Activated CD4-positive, alpha-beta T cell treated with anti-CD3 and anti-CD28 coated beads, Interleukin-2, amount 10 ng/mL, durations not matched to agents 24 days and 14 days (primary cell): ENCODE measurements at places on chromosomes 1 and 21. TPM values are rescaled to one million over a fixed set of nuclear protein-coding genes. Genes with fewer than 3 reads are reported as not detected.

The IGFN1 gene
- not detected in 2 replicates for total RNA-seq

The ZNF648 gene
- total RNA-seq: not detected in 2 replicates

The E2F2 gene
- total RNA-seq: 30.4 and 33.7 TPM in 2 replicates

The LCE6A gene
- total RNA-seq: not detected in 2 replicates

The NR5A2 gene
- total RNA-seq: not detected in 2 replicates

The PRR9 gene
- total RNA-seq: not detected in 2 replicates

The HRNR gene
- total RNA-seq: not detected in 2 replicates

The FTCD gene
- 0.30 and 0.43 TPM in 2 replicates for total RNA-seq

The GPR161 gene
- 0.51 and 0.85 TPM in 2 replicates for total RNA-seq

The SELE gene
- not detected in 2 replicates for total RNA-seq

The OR2L13 gene
- total RNA-seq: not detected in 2 replicates

The KCNA2 gene
- 0.36 and 0.58 TPM in 2 replicates for total RNA-seq

The RBM11 gene
- total RNA-seq: 0.84 and 1.4 TPM in 2 replicates

The CAMK2N1 gene
- 1.3 and 1.8 TPM in 2 replicates for total RNA-seq

The HLCS gene
- total RNA-seq: 15.3 and 16.5 TPM in 2 replicates

The GPR157 gene
- 2.1 and 4.6 TPM in 2 replicates for total RNA-seq

The AKNAD1 gene
- total RNA-seq: not detected in 2 replicates

The TIE1 gene
- total RNA-seq: 0.23 and 0.40 TPM in 2 replicates

The RER1 gene
- 164 and 171 TPM in 2 replicates for total RNA-seq

The SPRR1B gene
- not detected in 2 replicates for total RNA-seq

The PTGFRN gene
- total RNA-seq: 35.4 and 35.6 TPM in 2 replicates

The RGS16 gene
- total RNA-seq: 94.3 and 94.7 TPM in 2 replicates

The VASH2 gene
- total RNA-seq: 0.54 and 0.84 TPM in 2 replicates

The SETDB1 gene
- total RNA-seq: 56.2 and 62.3 TPM in 2 replicates

The SYTL1 gene
- total RNA-seq: 29.7 and 29.8 TPM in 2 replicates

The GJC2 gene
- 0.69 and 0.96 TPM in 2 replicates for total RNA-seq

The ST6GALNAC5 gene
- total RNA-seq: not detected in 2 replicates
